ENCODE measurements at places on chromosomes 7 and 10. TPM values are rescaled to one million over a fixed set of nuclear protein-coding genes. Genes with fewer than 3 reads are reported as not detected.

DNA sequence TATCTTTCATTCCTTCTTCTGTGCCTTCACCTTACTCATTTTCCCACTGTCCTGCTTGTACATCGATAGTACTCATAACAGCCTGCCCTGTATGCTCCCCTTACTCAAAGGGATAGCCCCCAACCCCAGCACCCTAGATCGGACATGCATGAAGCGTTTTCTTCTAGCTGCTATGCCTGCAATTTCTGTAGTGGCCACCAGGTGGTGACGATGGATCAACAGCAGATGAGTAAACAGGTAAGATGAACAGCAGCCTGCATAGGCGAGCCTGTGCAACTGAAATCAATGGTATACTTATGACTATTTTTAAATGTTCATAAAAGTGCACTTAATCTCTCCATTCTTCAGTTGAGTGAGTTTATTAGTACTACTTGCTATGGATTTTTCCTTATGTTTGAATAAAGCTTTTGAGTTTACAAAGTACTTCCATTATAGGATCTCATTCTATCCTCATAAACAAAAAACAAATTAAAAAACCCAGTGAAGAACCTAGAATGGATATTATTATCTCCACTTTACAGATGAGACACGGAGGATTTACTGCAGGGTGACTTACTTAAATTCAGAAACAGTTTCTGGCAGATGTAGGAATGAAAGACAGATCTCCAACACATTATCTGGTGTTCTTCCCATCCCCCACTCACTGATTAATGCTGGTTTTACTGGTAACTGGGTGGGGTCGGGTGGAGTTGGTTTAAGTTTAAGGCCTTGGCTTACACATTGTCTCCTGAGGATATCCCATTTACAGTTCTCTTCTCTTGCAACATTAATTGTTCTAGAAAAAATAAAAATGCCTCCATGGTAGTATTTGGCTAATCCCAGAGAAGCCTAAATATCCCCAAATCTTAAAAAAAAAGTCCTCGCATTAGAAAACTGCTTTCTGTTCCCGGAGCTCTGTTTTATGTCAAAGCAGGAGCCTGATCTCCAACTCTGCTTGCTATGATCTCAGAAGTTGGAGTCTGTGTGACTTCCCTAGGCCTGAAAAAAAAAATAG lies 222.1 kb downstream of the GLI3 start:
- H3K27me3 ChIP-seq = no peaks in the 10 kb centered on the region
- peaks cover 4% of the 10 kb centered on the region for H3K36me3 ChIP-seq
- no peak overlapping the region for H3K27ac ChIP-seq
- H3K4me3 ChIP-seq = no peak overlapping the region
- H3K4me1 ChIP-seq = no peaks in the 10 kb centered on the region

ARHGEF35 gene
- 3.6 TPM for total RNA-seq

DNA sequence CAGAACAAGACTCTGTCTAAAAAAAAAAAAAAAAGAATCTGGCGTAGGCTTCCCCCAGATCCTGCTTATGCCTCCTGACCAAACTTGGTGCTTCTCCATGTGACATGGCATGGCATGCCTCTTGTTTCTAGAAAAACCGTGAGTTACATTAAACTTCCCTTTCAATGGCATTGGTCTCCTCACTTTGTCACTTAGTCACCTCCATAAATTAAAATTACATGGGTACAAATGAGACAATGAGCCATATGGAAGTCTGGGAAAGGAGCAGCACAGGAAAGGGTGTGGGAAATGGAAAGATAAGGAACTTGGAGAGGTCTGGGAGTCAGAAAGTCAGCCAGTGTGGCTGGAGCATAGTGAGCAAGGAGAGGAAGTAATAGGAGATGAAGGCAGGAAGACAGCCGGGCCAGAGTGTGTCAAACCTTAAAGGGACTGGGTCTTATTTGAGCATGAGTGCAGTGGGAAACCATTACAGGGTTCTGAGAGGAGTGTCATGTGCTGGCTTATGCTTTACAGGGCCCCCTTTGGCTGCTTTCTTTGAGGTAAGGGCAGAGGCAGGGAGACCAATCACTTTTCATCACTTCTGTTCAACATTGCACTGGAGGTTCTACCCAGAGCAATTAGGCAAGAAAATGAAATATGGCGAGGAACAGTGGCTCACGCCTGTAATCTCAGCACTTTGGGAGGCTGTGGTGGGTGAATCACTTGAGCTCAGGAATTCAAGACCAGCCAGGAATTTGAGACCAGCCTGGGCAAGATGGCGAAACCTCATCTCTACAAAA lies 21.3 kb upstream of the ZMIZ2 start:
- no peaks in the 10 kb centered on the region for H3K27me3 ChIP-seq
- peaks cover 15% of the 10 kb centered on the region for H3K4me1 ChIP-seq
- peak overlapping the region; percentile 91 for H3K27ac ChIP-seq
- peak; percentile 77 for DNase-seq
- H3K4me3 ChIP-seq = no peak overlapping the region
- H3K36me3 ChIP-seq = no peaks in the 10 kb centered on the region

- no peak overlapping the region for H3K27ac ChIP-seq
- no peaks in the 10 kb centered on the region for H3K36me3 ChIP-seq
- no peaks in the 10 kb centered on the region for H3K27me3 ChIP-seq
- no peak overlapping the region for H3K4me3 ChIP-seq
- DNase-seq = no peak
Measured at GRCh38 chr7:37510043-37510634, 61.5 kb upstream of the ELMO1 start.

GRCh38 chr7:85004402-85004801 lies 182.5 kb downstream of the SEMA3D start:
- H3K27me3 ChIP-seq = no peaks in the 10 kb centered on the region
- H3K4me1 ChIP-seq = no peaks in the 10 kb centered on the region

DNA sequence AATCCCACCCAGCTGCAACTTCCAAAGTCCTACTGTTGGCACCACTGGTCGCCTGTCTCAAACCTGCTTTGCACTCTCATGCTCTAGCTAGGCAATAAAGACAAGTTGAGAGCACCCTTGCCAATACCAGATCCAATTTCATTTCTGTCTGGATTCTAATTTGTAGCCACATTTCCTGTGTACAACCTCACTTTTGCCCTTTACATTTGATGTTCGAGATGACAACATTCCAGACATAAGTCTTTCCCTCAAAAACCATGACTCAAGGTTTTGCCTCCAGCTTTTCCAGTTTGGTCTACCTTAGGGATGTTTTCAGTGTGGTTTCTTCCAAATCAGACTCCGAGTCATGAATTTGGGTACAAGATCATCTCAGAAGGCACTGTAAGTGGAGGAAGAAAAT lies 309.0 kb downstream of the GPAM start:
- H3K27ac ChIP-seq = no peak overlapping the region
- H3K36me3 ChIP-seq = no peaks in the 10 kb centered on the region
- H3K4me1 ChIP-seq = no peaks in the 10 kb centered on the region

DNA sequence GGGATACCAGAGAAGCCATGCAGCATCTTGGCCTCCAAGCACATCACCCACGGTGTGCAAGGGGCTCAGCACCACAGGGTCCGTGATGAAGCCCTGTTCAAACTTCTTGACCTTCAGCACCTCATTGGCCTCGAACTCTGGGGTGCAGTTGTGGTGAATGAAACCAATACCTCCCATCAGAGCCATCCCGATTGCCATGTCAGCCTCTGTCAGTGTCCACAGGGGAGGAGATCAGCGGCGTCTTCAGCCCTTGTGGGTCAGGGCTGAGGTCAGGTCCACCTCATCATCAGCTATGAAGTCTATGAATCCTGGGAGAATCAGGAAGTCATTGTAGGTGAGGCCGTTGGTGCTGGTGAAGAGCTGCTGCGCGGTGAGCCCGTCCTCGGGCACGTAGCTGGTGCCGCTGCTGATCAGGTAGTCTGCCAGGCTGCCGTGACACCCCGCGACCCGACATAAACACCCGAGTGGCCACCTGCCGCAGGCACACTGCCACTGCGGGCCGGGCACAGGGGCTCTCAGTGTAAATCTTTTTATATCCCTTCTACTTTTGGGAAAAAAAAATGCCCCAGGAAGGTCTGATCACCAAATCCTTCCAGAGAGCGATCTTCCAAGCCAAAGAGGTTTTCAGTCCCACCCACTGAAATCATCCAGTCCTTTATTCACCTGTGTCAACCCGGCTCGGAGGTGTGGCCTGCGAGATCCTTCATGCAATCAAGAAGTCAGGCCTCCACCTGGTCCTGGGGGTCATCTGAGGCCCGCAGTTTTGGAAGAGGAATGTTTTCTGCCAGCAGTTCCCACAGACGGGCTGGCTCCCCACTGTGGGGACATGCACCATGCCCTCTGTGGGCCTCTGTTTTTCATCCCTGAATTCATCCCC lies 144.1 kb upstream of the KCNMA1 start:
- H3K4me1 ChIP-seq = peaks cover 19% of the 10 kb centered on the region
- DNase-seq = no peak
- H3K27ac ChIP-seq = no peak overlapping the region
- no peak overlapping the region for H3K4me3 ChIP-seq
- H3K36me3 ChIP-seq = peaks cover 9% of the 10 kb centered on the region
- no peaks in the 10 kb centered on the region for H3K27me3 ChIP-seq

SHTN1 gene
- 2.2 TPM for total RNA-seq

- no peaks in the 10 kb centered on the region for H3K27me3 ChIP-seq
- H3K36me3 ChIP-seq = no peaks in the 10 kb centered on the region
- H3K4me1 ChIP-seq = peaks cover 15% of the 10 kb centered on the region
- no peak for DNase-seq
- H3K27ac ChIP-seq = no peak overlapping the region
- no peak overlapping the region for H3K4me3 ChIP-seq
Measured at GRCh38 chr7:33262476-33262875, 133.1 kb downstream of the BBS9 start.

Measured in osteoblast (primary cell).